ENCODE measurements at places on chromosomes 1 and 21.

GRCh38 chr1:212260557-212261355, 24.5 kb upstream of the PPP2R5A start:
- no peak for DNase-seq

DNA sequence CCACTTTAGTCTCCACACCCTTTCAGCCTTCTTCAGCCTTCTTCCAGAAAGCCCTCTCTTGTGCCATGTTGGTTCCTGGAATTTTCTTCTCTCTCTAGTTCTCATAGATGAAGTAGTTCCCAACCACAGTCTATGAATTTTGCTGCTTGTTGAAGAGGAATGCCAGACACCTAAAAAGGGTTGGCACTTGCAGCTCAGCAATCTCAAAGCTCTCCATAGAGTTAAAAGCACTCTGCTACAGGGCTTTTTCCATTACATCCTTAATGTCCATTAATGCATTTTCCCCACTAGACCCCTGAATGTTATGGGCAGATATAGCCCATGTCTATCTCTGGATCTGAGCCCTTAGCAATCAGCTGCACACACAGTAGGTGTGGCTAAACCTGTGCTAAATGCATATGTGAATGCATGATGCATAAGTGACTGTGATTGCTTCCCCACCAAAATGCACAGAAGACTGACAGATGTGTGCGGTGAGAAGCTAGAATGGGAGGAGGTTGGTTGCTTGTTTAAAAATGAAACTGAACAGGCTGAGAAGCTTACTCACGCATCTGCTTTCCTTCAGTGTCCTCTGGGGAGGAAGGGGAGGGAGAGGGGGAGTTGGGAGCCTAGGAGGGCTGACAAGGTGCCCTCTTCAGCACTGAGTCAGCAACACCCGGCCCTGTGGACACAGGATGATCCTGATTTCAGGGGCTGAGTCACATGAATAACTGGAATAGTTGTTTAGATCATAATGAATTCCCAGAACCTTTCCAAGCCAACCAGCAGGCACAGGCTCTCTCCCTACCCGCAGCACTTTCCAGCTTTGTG, 146.1 kb upstream of the FGGY start:
- DNase-seq, result no peak

DNA sequence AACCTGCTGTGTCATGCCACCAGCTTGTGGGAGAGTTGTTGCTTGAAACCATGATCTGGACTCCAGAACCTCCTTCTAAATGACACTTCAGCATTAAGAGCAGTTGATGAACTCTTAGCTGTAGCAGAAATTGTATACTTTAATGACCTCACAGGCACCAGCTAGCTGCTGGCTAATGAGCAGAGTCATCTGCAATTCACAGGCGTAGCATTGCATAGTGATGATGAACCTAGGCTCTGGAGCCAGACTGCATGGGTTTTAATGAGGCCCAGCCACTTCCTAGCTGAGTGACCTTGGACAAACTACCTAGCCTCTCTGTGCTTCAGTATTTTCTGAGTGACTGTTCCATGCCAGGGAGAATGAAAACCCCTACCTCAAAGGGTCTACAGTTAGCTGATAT, 407.1 kb downstream of the LMO4 start:
- DNase-seq, result no peak

DNA sequence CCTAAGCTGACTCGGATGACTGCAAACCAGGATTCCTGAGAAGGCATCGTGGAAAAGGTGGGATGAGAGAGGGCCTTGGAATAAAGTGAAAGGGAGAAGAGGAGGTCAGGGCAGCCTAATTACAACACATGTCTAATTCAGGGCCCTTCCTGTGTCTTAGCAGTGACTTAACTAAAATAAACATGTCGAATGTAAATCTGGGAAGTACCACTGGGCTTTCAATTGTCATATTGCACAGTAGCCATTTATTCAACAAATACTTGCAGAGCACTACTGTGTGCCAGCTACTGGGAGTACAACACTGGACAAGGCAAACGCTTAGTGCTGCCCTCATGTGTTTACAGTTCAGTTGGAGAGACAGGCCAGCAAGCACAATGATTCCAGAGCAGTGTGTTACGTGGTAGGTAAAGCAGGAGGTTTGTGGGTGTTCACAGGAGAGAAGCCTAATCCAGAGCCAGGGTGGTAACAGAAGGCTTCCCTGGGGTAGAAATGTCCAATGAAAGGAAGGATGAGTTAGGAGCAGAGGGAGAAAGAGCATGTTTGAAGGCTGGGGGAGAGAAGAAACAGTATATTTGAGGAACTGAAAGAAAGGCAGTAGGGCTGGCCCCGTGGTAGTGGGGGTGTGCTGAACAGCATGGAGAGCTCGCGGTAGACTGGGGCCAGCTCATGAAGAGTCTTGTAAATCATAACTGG, 38.0 kb upstream of the RASAL2 start:
- DNase-seq, result no peak

DNA sequence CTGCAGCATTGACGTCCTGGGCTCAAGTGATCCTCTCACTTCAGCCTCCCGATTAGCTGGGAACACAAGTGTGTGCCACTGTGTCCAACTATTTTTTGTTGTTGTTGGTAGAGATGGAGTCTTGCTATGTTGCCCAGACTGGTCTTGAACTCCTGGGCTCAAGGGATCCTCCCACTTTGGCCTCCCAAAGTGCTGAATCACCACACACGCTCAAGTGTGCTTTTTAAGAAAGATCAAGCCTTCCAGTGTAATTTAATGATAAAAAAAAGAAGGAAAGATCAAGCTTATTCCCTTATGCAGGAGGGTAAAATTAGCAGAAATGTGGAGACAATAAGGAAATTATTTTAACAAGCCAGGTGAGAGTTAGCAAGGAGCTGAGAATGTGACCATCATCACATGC, 61.1 kb upstream of the SERBP1 start:
- no peak for DNase-seq

GRCh38 chr1:193066606-193067005, 7.2 kb downstream of the RO60 start:
- DNase-seq, result no peak

- no peak for DNase-seq
These were observed 4.3 kb upstream of the MIIP start for GRCh38 chr1:12015001-12015491.

GRCh38 chr1:161198194-161198896, 509 bp downstream of the ADAMTS4 start:
- no peak for DNase-seq

- no peak for DNase-seq
These were observed 102.1 kb downstream of the JAK1 start for GRCh38 chr1:64864018-64864940.

GRCh38 chr1:39043513-39043912, 17.4 kb downstream of the NDUFS5 start:
- DNase-seq, result no peak

GRCh38 chr1:96962216-96962615, 240.6 kb downstream of the PTBP2 start:
- no peak for DNase-seq

DNA sequence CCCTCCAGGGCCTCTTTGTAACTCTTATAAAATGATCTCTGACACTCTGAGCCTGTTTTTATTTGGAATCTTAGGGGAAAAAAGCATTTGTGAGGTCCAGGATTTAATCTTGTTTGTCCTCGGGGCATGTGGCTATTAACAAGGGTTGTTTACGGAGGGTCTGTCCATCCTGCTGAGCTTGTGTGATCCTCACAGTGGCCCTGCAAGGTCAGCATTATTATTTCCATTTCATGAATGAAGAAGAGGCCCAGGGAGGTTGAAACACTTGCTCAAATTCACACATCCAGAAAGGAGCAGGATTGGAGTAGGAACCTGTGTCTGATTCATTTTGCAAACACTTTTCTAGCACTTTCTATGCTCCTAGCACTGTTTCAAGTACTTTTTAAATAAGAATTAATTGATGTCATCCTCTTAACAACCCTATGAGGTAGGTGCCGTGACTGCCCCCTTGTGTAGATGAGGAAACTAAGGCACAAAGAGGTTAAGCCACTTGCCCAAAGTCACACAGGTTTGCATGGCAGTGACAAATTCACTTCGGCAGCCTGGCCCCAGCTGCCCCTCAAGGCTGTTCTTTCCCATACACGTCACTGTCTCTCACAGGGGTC, 178.9 kb downstream of the MIS18A start:
- DNase-seq, result no peak

DNA sequence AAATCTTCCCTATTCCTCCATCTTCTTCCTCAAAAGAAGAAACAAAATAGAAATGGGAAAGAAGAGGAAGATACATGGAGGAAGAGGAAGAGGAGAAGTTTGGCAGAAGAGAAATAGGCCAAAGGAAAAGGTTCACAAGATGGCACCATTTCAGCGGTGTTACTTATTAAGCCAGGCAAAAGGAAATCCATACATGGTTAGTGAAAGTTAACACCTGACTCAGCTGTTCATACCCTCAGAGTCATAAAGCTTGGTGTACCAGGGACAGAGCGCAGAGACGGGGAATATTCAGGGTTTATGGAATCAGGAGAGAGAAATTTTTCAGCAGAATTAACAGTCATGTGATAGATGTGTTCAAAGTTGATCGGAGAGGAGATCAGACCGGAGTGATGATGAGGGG, 70.6 kb downstream of the COQ8A start:
- DNase-seq, result no peak

DNA sequence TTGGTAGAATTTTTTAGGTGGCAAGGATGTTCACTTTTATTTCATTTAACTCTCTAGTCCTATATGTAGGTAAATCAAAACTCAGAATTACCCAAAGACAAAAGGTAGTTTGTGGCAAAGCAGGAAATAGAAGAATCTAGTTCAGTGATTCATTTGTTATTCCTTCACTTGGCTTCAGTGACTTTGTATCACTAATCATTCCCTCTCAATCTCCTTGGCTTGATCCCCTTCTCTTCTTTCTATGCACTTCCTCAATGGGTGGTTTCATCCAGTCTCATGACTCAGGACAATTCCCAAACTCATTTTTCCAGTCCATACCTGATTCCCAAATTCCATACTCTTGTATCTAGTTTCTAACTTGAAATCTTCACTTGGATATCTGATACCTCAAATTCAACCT, 64.9 kb downstream of the PRKACB start:
- no peak for DNase-seq

DNA sequence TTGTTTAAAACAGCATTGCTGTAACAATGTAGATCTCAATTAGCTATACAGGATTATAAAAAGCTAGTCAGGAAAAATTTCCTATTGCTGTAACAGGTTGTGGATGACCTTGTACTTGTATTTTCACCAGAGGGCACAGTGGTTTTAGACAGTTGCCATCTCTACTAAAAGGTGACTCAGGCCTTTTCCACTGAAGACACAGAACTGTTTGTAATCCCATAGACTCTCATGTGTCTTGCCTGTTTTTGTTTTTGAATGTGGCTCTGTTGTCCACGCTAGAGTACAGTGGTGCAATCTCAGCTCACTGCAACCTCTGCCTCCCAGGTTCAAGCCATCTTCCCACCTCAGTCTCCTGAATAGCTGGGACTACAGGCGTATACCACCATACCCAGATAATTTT, 5.9 kb downstream of the MTFR1L start:
- DNase-seq, result no peak

DNA sequence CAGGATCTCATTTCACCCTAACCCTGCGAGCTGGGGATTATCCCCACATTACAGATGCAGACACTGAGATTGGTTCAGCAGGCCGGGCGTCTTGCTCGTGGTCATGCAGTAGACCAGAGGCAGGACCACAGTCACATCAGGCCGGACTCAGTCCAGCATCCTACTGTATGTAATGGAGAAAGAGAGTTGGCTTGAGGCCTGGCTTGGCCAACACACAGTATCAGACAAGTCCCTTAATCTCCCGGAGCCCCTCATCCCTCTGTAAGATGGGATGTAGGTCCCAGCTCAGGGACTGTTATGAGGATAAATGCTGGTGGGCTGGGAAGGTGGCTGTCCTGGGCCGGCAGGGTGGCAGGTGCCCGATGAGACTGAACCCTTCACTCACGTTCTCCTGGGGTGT, 66.1 kb upstream of the ACTL8 start:
- no peak for DNase-seq

- no peak for DNase-seq
These were observed 22.1 kb downstream of the HYI start for GRCh38 chr1:43431676-43432075.

Measured in stimulated activated CD4-positive, alpha-beta T cell treated with anti-CD3 and anti-CD28 coated beads, Interleukin-15, amount 100 ng/mL, for 48 hours (primary cell).